ENCODE measurements at places on chromosomes 16 and 17.

DNA sequence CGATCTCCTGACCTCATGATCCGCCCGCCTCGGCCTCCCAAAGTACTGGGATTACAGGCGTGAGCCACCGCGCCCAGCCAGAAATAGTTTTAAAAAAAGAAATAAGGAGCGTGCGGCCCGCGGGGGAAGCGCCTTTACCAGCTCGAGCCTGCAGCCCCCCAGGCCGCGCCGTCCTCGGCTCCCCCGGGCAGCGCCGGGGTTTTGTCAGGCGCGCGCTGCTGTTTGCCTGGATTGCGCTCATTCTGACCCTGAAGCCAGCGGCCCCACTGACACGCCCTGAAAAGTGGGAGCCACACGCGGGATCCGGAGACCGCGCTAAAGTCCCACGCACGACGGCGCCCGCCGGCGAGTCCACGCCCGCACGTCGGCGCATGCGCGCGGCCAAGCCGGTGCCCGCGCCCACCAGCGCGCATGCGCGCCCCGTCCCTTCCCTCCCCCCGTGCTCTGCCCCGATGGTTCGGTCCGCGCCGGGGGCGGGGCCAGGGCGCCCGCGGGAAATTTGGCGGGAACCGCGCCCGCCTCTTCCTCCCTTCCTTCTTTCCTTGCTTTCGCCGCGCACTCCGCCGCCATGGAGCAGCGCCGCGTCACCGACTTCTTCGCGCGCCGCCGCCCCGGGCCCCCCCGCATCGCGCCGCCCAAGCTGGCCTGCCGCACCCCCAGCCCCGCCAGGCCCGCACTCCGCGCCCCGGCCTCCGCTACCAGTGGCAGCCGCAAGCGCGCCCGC, at the start of gene CDT1:
Gene CDT1 (plus strand): TSS at position 526 of the 724 bp plus-strand sequence. CDS start 43 bp downstream, at position 569.
- no peak for DNase-seq

GRCh38 chr17:47733674-47734410, 806 bp downstream of the TBX21 start:
- no peak for DNase-seq

DNA sequence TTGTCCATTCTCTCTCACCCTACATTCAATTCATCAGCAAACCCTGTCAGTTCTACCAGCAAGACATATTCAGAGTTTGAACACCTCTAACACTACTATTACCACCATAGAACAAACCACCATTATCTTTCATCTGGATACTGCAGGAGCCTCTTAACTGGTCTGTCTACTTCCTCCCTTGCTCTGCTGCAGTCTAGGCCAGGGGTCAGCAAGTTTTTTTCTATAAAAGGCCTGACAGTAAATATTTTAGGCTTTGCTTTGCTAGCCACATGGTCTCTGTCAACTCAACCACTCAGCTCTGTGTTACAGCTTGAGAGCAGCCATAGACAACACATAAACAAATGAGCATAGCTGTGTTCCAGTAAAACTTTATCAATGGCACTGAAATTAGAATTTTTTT, 13.8 kb downstream of the KCTD19 start:
- DNase-seq: no peak

DNA sequence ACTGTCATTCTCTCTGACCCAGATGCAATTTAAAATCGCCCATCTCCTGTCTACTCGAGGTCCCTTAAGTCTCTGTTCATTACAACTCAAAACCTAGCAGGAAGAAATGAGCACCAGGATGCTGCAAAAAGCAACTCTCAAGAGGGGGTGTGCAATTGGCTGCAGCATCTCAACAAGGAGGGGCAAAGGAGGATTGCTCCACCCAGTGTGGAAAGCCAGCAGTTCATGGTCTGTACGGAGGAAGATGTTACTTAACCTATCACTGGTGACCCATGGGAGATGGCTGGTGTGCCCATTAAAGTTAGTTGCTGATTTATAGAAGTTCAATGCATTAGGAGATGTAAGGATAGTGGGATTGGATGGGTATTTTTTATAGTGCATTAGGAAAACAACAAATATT, 147.4 kb downstream of the CDK5R1 start:
- no peak for DNase-seq

- no peak for DNase-seq
Measured at GRCh38 chr16:23947838-23948237, 112.1 kb downstream of the PRKCB start.

DNA sequence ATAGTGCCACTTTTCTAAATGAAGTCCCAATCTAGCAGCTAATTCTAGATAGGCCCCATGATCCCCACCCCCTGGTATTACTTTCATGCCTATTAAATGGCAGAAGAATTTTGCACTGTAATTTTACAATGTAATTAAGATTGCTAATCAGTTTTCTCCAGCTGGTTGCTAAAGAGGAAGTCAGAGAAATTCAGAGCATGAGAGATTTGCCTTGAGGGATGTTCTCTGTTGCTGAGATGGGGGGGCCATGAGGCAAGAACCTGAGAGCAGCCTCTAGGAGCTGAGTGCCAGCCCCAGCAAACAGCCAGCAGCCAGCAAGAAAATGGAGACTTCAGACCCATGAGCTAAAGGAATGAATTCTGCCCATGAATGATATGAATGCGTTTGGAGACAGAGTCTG, 38.9 kb downstream of the SHCBP1 start:
- DNase-seq: no peak

DNA sequence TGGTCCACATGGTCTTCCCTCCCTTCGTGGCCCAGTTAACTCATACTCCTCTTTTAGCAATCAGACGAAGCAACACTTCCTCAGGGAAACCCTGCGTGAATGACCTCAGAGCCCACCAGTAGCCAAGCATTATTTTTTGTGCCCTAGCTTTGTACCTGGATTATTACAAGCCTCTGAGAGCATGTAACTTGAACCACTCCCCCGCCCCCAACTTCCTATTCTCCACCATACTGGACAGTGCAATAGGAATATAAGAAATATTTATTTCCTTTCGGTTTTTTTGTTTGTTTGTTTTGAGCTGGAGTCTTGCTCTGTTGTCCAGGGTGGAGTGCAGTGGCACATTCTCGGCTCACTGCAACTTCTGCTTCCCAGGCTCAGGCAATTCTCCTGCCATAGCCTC, 2.9 kb downstream of the CPPED1 start:
- no peak for DNase-seq

- no peak for DNase-seq
Measured at GRCh38 chr16:69565671-69566239, at the start of gene NFAT5. TSS of gene NFAT5 (plus strand) at chr16:69565966. CDS start at chr16:69566302, 336 bp downstream.

DNA sequence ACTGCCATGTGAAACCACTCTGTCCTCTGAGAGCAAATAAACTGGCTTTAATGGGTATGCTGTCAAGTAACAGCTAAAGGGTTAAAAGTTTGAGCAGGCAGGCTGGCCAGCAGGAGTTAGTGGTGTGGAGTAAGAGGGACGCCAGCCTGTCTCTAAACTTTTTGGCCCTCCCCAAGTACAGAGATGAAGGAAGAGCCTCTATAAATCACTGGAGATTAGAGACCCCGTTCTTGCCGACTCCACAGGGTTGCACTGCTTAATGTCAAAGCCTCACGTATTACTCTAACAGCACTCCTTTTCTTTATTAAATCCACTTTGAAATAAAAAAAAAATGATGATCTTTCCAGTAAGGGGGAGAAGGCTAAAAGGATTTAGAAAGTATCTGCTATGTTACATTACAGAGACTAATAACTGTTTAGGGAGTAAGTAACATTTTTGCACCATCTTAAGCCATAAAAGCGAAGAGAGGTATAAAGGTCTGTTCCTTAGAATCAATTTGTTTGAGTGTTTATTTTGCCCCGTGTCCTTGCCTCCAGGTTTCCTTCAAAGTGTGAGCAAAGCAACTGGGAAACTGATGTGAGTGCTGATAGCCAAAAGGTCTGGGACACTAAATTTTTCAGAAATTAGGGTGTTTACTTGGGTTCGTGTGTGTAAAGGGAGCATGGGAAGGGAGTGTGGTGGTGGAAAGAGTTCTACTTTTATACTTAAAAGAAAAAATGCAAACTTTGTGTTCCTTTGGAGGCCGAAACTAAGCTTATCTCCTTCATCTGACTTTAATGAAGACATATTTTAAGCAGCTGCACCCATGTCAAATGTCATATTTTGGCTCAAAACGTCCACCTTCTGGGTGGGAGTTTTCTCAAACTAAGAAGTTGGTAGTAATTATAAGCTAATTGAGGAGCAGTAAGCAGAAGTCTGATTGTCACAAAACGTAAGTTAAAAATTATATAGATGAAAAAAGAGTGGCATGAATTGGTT, 109.9 kb upstream of the TBX2 start:
- no peak for DNase-seq

DNA sequence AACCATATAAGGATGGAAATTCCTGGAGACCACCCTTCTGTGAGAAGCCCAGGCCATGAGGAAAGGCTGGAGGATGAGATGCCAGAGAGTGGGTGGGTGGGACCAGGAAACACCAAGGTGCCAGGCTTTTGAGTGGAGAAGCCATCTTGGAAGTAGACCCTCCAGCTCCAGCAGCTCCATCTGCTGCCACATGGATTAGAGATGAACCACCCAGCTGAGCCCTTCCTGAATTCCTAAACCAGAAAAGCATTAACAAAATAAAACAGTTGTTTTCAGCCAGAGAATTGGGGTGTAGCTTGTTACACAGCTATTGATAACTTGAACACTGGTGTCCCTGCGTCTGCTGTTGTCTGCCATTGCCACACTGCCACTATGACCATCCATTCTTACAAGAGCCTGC, 6.3 kb upstream of the TMEM114 start:
- DNase-seq: no peak

- DNase-seq: no peak
Measured at GRCh38 chr17:15479703-15480102, 12.3 kb upstream of the CDRT4 start.

- DNase-seq: no peak
Measured at GRCh38 chr17:28547623-28548416, 4.6 kb downstream of the UNC119 start.
